H4 (cell line): ENCODE measurements at places on chromosomes 12 and 14. TPM values are rescaled to one million over a fixed set of nuclear protein-coding genes. Genes with fewer than 3 reads are reported as not detected.
A peak's percentile ranks its signal among the peaks of the same experiment; 100 is the strongest.

GRCh38 chr14:31307198-31307597 is 99.6 kb upstream of the HECTD1 start:
- DNase-seq: no peak

The DTX1 gene
- total RNA-seq: 1.3 and 2.8 TPM in 2 replicates

The PLEKHD1 gene
- 0.23 TPM in 1 of 2 replicates, not detected in the other for total RNA-seq

DNA sequence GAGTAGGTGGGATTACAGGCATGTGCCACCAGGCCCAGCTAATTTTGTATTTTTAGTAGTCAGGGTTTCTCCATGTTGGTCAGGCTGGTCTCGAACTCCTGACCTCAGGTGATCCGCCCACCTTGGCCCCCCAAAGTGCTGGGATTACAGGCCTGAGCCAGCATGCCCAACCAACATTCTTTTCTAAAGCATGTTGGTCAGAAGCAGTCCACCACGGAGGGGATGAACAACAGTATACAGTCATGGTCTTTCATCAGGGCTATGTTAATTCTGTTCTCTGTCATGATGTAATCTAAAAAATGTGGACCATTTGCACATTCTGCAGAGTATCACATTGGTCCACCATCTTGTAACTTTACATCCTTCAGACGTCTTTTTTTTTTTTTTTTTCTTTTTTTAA is 3.6 kb downstream of the MRPL51 start:
- no peak for DNase-seq

GRCh38 chr12:68841717-68842116 is 33.7 kb downstream of the MDM2 start:
- no peak for DNase-seq

The COX8C gene
- not detected in 2 replicates for total RNA-seq

- no peak for DNase-seq
Measured at GRCh38 chr14:23828616-23829015, 125.0 kb upstream of the DHRS4 start.

The ACOT6 gene
- not detected in 2 replicates for total RNA-seq

The NTS gene
- 0.08 TPM in 1 of 2 replicates, not detected in the other for total RNA-seq

The DPY19L2 gene
- 2.5 and 4.0 TPM in 2 replicates for total RNA-seq

DNA sequence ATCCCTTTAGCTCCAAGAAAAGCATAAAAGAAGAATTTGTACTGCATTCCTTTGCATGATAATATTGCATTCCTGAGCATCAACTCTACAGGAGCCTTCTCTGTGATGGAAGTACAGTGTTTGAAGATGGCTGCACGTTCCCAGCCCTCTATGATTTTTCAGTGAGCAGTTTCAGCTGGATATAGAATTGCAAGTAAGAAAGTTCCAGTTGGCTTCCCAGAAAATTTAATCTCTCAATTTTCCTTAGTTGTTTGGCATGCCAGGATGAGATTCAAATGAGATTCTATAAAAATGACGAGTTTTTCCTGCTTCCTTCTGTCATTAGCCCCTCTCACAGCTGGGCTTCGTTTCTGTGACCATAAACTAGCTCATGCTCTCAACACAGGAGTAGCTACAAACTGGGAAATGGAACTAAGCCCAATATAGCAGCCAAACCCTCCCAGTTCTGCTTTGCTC is 109.9 kb downstream of the TTC8 start:
- no peak for DNase-seq

- no peak for DNase-seq
Measured at GRCh38 chr12:126419131-126419530, 1353.9 kb downstream of the AACS start.

DNA sequence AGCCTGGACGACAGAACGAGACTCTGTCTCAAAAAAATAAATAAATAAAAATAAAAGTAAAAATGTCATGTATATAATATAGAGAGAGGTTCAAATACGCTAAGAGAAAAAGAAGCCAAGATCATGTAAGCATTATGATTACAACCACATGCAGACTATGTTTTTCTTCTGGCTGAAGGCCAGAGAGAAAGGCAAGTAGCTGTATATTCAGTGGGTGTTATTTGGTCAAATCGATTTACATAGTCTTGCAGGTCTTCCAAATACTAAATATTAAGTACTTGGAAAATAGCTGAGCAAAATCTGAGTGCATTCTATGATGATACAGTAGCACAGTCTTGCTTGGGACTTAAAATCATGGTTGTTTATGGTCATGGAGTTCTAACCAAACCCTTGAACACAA is 758.0 kb downstream of the DIO2 start:
- DNase-seq: no peak

- DNase-seq: peak; percentile 65
Measured at GRCh38 chr12:89461649-89462612, 62.7 kb downstream of the GALNT4 start.

GRCh38 chr14:22266683-22267082 is 322.3 kb downstream of the DAD1 start:
- DNase-seq: no peak

DNA sequence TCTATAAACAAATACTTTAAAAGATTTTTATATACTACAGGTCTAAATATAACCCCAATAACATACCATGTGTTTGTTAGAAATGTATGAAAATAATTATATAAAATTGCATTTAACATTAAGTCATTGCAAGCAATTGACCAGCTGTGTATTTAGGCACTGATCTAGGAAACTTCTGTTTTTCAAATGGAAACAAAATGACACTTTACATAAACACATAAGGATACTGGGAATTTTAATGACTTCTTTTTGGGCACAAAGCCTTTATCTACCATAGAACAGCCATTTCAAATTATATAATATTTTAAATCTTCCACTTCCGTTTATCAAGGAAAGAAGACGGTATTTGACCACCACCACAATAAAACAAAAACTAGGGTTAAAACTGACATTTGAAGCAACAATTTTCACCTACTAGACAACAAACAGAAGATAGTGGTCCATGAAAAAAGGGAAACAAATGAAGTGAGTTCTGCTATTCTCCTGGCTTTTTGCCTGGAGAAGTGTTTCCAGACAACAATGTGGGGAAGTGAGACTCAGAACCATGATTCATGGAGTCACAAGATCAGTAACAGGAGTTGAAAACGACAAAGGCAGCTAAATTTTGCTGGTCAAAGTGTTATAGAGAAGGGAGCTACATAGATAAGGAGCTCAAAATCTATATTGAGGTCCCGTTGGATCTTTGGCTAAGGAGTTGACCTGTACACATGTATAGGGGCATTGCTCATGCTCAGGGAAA is 475.1 kb downstream of the TRHDE start:
- DNase-seq: no peak

The HOXC9 gene
- total RNA-seq: 2.4 and 5.6 TPM in 2 replicates
